NCI-H187 treated with DMSO at 0.1 percent for 48 hours (cell line): ENCODE measurements at places on chromosomes 7 and 10.

GRCh38 chr10:125054669-125055268 is 105.6 kb downstream of the CTBP2 start:
- DNase-seq = no peak

DNA sequence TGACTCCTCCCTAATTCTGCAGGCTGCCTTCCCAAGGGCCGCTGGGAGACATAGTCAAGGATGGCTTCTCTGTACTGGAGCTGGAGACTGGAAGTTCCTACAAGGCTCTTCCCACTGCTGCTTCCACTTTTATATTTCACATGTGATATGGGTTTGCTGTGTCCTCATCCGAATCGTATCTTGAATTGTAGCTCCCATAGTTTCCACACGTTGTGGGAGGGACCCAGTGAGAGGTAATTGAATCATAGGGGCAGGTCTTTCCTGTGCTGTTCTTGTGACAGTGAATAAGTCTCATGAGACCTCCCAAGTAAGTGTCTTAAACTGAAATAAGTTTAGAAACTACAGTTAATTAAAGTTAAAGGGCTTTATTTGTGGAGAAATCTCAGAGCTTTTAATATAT is 47.0 kb upstream of the BICC1 start:
- no peak for DNase-seq

GRCh38 chr7:124457841-124458240 is 307.8 kb downstream of the GPR37 start:
- no peak for DNase-seq

DNA sequence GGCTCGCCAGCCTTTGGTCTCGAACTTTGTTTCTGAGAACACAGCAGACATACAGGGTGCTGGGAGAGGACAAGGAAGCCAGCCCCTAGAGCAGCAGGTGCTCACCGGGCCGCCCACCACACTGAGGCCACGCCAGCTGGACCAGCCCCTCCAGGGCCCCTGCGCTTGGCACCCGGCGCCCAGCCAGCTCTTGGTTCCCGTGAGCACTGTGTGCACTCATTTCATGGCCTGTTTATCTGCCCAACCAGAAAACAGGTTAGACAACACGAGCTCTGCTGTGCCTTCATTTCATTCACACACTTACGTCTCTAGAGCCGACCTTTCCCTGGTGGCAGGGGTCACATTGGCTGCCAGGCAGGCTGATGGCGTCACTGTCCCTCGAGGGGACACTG is 104.0 kb downstream of the CYTH3 start:
- no peak for DNase-seq

GRCh38 chr10:36366843-36367242 is 724.7 kb upstream of the FZD8 start:
- DNase-seq = no peak

- no peak for DNase-seq
These were observed 289.1 kb upstream of the PHF14 start for GRCh38 chr7:10684606-10685005.

DNA sequence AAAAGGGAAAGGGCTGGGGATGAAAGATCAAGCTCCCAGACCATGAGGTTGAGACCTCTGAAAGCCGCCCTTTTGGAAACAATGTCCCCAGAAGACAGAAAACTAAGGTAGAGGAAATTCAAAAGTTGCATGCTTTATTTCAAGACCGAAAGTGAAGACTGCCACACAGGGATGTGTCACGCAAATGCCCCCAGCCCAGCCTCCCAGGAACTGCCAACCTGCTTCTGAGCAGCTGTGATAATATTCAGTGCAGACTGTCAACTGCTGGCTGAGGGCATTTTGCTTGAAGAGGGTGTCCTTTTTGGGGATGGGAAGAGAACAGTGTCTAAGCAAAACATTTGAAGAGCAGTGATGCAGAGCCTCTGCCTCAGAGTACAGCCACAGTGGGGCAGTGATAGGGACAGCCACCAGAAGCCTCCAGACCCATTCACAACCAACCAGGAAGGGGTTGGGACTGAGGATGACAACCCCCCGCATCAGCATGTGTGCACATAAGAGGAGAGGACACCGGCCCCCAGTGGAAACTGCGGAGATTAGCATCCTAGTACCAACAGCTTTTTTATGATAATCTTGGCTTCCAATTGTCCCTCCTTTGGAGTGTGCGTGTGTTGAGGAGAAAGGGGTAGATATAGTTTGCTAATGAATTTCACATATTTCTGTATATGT is 34.7 kb upstream of the NFE2L3 start:
- DNase-seq = no peak

GRCh38 chr10:3792710-3793219 is 7.8 kb upstream of the KLF6 start:
- DNase-seq = no peak

DNA sequence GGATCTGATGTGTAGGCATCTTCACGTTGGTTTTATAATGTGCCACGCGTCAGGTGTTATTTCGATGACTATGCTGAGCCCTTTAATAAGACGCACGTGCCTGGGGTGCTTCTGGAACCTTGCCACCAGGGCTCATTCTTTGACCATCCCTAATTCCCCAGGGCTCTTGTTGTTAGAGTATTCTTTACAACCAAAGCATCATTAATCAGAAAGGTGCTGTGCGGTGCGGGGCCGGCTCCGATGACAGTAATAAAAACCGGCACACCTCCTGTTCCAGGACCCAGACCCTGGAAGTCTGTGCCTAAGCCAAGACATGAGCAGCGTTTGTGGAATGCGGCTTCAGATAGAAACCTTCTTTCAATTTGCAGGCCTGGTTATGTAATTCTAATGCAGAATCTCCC is 58.4 kb downstream of the MGMT start:
- no peak for DNase-seq

GRCh38 chr10:133079836-133080682 is 7.7 kb upstream of the ADGRA1 start:
- no peak for DNase-seq

GRCh38 chr10:97903128-97904017 is 53.7 kb downstream of the GOLGA7B start:
- DNase-seq = no peak
